ENCODE measurements at places on chromosomes 5 and 9.

DNA sequence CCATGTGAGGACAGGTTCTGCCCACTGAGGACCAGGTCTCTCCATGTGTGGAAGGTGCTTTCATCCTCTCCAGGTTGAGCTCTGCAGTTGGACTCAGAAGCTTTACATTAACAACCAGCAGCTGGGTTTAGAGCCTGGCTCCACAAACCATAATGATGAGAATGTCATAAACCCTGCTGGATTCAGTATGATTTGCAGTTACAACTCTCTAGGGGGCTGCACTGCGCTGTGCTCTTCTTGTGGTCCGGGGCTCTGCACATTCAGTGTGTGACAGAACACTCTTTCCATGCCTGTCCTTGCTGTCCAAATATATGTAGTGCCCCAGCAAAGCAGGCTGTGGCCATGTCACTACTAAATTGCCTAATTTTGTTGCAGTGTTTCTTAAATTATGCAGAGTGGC, 334.3 kb downstream of the ICE1 start:
- no peak for DNase-seq

DNA sequence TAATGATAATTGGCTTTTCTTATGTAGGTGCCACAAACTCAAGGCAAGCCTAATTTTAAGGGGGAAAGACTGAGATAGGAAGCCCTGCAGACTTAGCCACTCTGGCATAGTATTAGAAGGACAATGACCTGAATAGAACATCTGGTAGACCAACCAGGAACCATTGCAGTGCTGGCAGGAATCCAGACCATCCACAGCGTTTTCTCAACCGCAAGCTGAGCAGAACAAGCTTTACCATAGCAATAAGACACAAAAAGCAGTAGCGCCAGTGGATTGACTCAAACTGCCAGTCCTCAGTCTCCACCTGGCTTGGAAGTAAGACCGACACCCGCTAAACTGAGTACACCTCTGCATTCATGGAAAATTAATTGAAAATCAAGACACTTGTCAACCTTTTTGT, 141.3 kb upstream of the LPAR1 start:
- DNase-seq, result no peak

DNA sequence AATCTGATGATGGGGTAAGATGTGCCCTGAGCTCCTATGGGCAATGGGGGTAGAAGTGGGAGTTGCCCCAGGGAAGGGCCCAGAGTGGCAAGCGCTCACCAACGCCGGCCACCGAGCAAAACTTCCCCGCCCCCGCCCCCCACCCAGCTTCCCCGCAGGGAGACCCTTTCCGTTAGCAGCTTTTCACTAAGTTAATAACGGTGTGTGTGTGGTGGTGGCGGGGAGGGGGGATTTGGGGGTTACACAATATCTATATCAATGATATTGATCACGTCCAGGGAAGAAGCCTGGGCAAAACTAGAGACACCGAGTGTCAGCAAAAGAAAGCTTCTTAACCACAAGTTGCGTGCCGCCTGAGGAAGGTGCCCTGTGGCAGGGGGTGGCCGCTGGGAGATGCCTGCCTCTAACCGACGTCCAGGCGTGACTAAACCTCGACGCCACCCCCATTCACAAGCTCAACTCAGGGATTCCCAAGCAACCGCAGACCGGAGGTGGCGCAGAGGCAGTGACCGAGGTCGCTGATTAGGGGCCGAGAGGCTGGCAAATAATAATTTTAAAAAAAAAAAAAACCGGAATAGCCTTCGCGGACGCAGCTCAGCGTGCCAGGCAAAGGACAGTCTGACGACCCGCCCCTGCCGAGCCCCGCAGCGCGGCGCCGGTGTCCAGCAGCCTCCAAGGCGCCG, 222.6 kb downstream of the MEF2C start:
- DNase-seq, result no peak

DNA sequence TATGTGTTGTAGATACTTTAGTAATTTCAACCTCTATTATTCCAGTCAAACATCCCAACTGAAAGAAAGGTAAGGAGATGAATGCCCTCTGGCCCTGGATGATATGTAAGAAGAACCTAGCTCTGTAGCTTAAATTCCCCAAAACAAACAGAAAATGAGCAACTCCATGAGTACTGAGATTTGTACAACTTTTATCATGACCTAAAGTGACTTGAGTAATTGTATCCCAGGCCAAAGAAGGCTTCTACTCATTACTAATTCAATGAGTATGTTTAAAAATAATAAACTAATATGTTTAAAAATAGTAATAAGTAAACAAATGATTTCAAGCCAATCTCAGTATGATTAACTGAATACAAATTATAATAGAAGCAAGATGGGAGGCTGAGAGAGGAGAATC, 414.0 kb upstream of the ACTBL2 start:
- DNase-seq, result no peak

- no peak for DNase-seq
These were observed 63.7 kb upstream of the PRSS3 start for GRCh38 chr9:33731625-33732024.

- no peak for DNase-seq
These were observed 149.4 kb upstream of the PITX1 start for GRCh38 chr5:135183464-135183863.

- no peak for DNase-seq
These were observed 158.7 kb downstream of the GNAQ start for GRCh38 chr9:77872863-77873262.

DNA sequence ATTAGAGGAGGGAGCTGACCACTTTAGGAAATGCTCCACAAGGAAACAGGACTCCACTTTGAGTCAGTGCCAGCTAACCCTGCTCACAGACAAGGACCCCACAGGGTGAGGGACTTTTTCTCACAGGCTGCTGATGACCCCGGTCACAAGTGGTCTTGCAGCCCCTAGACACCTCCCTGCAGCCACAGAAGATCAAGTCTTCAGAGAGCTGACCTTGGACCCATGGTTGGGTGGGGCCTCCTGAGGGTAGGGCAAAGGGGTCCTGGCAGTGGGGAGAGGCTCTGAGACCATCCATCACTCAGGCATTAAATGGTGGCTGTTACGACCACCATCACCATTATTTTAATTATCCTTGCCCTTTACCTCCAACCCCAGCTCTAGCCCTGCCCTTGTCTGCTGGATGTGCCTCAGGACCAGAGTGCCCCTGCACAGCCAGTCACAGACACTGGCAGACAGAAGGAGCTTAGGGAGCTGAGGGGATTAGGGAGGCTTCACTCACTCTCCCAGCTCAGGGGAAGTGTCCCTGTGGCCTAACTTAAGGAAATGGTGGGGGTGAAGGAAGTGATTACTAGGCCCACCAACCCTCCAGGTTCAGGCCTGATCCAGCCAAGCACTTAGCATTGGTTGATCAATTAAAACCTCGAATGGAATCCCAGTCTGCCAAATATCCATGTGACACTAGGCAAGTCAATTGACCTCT, 1.6 kb downstream of the ACSL6 start:
- DNase-seq, result no peak

- DNase-seq, result no peak
These were observed 10.0 kb downstream of the INSYN2B start for GRCh38 chr5:169970339-169970738.

Measured in stimulated activated CD4-positive, alpha-beta T cell treated with anti-CD3 and anti-CD28 coated beads, Interleukin-1b, Interleukin-23, amount 100 ng/mL, for 4 hours (primary cell).